ENCODE measurements at places on chromosomes 7 and 10.

- no peak for DNase-seq
These were observed 128.5 kb upstream of the STEAP1 start for GRCh38 chr7:90025771-90026170.

GRCh38 chr7:44629829-44630522, 23.5 kb downstream of the OGDH start:
- no peak for DNase-seq

DNA sequence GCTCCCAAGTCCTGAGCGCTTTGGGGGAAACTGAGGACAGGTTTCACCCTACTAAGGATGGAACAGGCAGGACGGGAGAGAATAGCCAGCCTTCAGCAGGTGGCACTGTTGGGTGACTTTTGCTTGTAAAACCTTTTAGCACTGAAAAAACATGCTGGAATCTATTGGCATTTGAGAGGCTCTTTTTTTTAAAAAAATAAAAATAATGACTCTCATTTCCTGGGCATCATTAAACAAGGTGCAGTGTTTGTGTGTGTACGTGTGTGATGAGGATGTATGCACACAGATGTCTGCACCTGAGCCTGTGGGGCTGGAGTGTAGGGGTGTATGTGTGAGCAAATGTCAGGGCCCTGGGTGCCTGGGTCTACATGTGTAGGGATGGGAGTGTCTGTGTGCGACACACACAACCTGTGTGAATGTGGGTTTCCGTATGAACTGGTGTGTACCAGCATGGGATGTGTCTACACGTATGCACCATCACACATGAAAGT, 177.9 kb downstream of the RPS24 start:
- DNase-seq = peak; percentile 30

DNA sequence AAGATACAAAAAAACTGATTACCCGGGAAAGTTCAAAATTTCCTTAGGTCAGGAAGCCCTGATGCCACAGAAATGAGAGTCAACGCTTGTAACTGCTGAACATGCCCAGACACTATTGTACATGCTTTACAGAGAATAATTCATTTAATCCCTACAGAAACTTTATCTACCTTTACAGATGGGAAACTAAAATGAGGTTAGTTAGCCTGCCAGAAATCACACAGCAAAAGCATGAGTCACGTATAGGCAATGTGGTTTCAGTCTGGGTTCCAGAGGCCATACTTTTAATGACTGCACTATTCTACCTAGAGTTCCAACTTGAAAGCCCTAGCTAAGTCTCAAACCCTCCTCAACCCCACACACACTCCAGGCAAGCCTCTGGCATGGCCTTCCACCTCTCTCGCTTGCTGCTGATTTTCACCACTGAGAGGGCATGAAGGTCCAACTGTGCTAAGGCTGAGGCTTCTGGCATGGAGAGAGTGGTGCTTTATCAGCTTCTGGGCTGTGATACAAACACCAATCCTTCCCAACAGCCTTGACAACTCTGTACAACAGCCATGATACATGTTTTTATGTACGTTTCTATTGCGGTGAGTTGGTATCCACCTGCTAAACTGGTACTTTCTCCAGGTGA, 1011.2 kb upstream of the GHITM start:
- DNase-seq = no peak

GRCh38 chr10:5033061-5033778, 29.6 kb upstream of the AKR1C2 start:
- peak; percentile 42 for DNase-seq

DNA sequence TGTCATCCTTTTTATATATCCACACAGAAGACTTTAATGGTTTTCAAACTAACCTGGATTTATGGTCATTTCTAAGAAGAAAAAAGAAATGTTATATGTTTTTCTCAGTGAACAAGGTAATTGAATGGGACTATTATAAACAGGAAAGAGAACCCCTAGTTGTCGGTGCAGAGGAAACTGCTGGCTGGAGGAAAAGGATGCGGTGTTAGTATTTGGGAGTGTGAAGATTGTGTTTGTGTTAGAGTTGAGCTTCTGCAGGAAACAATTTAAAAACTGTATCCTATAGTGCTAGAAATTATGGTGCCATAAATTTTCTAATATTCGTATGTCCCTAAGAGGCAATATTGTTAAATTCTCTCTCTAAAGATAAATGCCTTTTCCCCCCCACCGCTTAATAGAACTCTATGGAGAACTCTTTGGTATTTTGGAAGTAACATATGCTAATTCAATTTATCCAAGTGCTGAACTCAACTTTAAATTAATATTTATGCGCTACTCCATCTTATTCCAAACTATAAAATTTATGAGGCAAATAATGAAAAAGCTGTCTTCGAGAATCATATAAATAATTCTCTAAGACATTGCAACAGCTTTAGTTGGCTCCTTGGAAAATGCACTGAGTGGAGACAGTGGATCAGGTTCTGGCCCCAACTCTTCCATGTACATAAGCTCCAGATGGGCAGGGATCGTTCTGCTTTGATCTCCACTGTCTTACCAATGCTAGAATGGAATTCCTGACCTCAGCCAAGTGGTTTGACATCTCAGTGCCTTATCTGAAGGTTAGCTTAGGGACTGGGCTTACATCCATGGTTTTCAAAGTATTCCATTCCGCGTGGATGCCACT, 5.6 kb downstream of the BZW2 start:
- DNase-seq = no peak

- no peak for DNase-seq
These were observed 503.5 kb upstream of the TPK1 start for GRCh38 chr7:145339319-145339718.

DNA sequence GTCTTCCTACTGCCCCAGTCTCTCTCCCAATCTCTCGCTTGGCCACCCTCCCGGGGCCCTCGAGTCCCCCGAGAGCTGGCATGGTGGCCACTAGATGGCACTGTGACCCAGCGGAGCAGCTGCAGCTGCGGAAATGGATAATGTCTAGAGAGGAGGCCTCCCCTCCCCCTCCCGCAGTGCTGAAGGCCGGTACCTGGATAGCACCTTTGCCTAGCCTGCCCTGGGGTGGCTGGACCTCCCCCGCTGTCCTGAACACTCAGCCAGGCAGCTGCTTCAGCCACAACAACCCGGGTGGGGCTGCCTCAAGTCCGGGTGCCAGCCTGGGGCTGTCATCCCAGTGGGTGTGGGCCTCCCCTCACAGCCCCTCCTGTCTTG, 65.2 kb downstream of the GOLGA7B start:
- DNase-seq = no peak

GRCh38 chr10:128339753-128340152, 213.5 kb upstream of the MKI67 start:
- no peak for DNase-seq

- DNase-seq = no peak
These were observed 78.2 kb downstream of the VTI1A start for GRCh38 chr10:112525200-112525599.

GRCh38 chr10:124324451-124324850, 94.3 kb downstream of the OAT start:
- no peak for DNase-seq

DNA sequence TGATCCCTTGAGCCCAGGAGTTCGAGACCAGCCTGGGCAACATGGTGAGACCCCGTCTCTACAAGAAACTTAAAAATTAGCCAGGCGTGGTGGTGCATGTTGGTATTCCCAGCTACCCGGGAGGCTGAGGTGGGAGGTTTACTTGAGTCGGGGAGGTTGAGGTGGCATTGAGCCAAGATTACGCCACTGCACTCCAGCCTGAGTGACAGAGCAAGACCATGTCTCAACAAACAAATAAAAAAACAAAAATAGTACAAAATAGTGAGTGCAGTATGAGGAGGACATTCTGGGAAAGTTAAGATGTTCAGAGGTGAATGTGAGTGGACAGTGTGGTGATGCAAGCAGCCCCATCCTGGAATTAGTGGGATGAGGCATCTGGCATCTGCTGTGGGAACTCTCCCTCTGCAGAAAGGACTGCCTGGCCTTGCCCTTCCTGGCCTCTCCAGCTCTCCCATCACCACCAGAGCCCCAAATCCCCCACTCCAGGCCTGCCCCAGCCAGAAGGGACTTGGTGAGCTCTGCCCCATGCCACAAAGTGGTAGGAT, 96.6 kb upstream of the PARD3 start:
- no peak for DNase-seq

DNA sequence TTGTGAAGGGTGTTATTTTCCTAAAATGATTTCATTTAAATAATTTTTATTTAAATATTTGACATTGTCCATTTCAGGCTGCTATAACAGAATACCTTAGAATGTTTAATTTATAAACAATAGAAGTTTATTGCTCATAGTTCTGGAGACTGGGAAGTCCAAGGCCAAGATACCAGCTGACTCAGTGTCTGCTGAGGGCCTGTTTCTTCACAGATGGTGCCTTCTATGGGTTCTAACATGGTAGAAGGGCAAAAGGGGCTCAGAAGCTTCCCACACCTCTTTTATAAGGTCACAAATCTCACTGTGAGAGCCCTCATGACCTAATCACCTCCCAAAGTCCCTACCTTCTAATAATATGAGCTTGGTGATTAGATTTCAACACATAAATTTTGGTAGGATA, 50.7 kb downstream of the MTURN start:
- no peak for DNase-seq

DNA sequence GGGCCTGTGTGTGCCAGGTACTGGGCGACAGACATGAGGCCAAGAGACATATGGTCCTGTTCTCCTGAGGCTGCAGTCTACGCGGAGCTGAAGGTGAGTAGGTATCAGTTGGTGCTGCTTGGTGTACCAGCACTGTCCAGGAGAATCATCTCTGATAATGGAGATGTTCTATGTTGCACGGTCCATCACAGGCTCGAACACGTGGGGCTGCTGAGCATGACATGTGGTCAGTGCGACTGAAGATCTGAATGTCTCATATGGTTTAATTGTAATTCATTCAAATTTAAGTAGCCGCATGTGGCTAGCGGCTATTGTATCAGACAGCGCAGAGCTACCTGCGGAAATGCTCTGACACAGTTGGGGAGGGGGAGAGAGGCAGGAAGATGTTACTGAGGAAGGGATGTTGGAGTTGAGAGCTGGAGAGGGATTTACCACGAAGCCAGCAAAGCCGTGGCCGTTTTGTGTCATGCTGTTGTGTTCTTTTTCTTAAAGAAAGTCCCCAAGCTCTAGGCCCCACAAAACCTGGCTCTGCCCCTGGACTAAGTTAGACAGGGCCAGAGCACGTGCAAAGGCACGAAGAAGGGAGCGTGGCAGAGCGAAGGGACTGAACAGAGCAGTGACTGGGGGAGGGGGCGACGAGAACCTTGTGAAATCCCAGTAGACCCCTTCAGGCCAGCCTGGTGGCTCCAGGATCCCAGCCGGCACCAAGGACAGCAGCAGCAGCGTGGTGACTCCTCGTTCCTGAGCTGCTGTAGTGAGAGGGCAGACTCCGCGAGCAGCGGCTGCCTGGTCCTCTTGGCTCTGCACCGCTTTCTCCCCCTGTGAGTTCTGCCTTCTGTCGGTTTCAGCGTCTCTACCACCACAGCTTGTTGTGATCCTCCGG, 20.0 kb downstream of the SMKR1 start:
- no peak for DNase-seq

- no peak for DNase-seq
These were observed 34.2 kb downstream of the GPER1 start for GRCh38 chr7:1121886-1122831.
